ENCODE measurements at places on chromosomes 1 and 21.

DNA sequence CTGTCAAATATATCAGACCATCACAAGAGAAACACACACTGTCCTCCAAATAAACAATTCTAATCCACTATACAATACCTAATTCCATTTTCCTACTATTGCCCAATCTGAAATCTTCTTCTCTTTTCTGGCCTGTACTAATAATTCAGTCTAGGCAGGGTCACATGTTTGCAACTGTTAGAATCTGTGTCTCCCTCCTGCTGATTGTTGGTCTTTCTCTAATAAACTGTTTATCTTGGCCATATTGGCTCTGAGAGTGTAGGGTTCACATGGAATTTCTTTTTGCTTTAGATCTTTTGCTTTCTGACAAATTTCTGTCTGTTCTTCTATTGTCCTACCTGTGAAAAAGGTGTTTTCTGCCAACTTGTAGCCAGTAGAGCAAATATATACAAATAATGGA is 319.9 kb upstream of the ADAMTS5 start:
- no peak for DNase-seq

DNA sequence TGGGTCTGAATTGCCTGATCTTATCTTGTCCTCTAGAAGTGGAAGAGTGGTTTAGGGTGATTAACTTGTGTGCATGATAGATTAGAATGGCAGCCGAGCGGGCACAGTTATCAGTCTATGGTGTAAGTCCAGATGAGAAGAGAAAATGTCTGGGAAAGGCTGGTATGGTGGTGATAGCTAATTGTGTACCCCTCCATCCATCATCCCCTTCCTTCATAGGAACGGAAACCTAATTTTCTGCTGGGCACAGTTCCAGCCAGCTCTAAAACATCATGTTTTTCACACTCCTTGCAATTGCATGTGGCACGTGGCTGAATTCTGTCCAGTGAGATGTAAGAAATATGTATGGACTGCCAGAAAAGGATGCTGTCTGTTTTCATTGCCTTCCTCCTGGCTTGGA is 40.9 kb upstream of the ZP4 start:
- DNase-seq, result no peak

DNA sequence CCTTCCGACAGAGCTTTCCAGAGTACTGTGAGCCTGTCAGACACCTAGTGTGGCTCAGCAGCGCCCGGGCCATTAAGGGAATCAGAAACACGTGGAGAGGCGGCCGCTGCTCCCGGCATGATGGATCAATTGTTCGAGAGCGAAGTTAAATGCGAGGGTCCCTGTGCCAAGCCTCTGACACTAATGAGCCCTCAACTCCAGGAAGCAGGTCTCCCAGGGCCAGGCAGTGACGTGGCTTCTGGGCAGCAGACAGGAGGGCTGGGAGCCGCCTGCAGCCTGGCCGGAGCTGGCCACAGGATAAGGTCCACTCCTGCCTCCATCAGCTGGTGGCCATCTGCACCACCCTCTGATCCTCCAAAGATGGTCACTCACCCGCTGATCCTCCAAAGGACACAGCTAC is 67.5 kb upstream of the CLDN14 start:
- DNase-seq, result no peak

GRCh38 chr21:15999741-16000140 is 270.0 kb downstream of the USP25 start:
- DNase-seq, result no peak

- DNase-seq, result no peak
These were observed 569 bp downstream of the KHDC4 start for GRCh38 chr1:155933591-155934096.

- no peak for DNase-seq
These were observed 188.3 kb downstream of the CLEC20A start for GRCh38 chr1:178308438-178308837.

DNA sequence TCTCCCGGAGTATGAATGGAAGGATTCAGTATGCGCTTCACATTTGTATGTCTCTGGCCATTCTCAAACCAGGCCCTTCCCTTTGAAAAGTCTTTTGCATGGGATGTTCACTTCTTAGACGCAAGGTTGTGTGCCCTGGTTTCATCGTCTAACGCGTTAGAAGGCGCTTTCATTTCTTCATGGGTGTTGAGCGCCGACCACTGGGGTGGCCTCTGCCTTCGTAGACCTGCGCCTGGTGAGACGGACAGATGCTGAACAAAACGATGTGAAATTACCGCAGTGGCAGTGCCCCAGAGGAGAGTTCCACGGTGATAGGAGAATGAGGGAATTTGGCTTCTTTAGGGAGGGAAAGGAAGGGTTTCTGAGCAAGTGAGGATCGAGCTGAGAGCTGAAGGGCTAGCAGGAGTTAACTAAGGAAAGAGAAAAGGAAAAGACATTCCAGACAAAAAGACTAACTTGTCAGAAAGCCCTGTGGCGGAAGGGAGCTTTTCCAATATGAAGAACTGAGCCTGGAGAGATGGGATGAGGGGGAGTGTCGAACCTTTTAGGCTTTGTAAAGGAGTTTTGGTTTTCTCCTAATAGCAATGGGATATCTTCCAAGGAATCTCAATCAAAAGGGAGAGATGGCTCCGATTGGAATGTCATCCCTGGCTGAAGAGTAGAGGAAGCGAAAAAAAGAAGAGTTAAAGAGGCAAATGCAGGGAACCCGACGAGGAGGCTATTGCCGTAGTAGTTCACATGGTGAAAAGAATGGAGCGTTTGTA is 951 bp downstream of the GGPS1 start:
- no peak for DNase-seq

- DNase-seq, result no peak
These were observed 908 bp downstream of the S100A6 start for GRCh38 chr1:153534925-153535241.

DNA sequence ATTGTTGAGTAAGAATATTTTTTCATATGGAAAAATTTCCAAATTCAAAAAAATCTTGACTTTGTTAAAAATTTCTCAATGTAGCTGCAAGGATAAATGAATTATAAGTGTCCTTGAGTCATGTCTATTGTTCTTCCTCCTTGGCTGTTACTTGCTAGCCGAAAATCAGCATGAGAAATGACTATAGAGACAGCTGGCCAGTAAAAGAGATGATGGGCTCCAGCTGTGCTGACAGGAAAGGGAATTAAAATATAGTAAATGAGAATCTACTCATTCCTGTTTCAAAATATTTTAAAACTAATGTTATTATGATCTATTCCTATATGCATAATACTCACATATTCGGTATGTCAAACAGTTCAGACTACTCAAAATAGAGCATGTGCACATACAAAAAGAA is 1292.6 kb downstream of the BRINP3 start:
- no peak for DNase-seq

Measured in naive thymus-derived CD4-positive, alpha-beta T cell (primary cell).